ENCODE measurements at places on chromosomes 1 and 21. TPM values are rescaled to one million over a fixed set of nuclear protein-coding genes. Genes with fewer than 3 reads are reported as not detected.

DNA sequence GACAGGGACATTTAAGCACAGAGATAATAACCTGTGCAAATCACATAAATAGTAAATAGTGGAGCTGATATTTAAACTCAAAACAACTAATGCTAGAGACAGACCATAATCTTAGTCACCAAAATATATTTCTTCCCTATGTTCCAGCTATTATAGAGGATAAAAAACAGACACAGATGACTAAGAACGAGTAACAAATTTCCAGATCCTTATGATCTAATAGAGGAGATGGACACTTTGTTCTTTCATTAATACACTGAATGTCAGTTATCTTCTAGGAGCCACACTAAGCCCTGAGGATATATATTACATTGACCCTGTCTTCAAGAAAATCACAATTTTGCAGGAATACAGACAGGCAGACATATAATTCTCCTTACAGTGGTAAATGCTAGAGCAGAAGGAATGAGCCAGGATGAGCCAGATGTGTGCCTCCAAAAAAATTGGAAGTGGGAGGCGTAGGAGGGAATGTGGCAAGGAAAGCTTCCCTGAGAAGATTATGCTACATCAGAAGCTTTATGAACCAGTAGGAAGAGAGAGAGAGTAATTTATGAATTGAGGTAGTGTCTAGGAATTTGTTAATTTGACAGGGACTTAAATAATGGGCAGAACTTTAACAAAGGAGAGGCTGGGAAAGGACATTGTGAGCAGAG is 395.4 kb upstream of the BEND5 start:
- DNase-seq, result no peak

DNA sequence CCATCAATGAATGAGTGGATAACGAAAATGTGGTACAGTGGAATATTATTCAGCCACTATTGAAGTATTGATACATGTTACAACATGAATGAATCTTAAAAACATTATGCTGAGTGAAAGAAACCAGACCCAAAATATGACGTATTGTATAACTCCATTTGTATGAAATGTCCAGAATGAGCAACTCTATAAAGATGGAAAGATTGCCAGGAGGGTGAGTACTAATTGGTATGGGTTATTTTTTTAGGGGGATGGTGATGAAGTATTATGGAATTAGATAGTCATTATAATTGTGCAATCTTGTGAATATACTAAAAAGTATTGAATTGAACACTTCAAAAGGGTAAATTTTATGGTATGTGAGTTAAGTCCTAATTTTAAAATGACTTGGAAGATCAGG is 278.6 kb downstream of the SIPA1L2 start:
- DNase-seq, result no peak

- DNase-seq, result no peak
Measured at GRCh38 chr1:219529116-219529515, 83.8 kb downstream of the ZC3H11B start.

DNA sequence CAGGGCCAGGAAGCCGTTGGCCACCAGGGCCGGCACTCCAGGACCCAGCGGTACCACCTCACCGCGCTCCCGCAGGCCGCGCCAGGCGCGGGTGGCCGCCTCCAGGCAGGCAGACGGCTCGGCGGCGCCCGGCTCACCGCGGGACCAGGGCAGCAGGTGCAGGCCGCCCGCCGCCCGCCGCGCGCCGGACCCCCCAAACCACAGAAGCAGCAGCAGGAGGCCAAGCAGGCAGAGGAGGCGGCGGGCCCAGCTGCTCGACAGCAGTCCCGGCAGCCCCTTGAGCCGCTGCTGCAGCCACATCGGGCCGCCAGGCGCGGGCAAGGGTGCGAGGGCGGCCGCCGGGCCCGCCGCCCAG is 312 bp downstream of the KIAA2013 start:
- DNase-seq, result no peak

DNA sequence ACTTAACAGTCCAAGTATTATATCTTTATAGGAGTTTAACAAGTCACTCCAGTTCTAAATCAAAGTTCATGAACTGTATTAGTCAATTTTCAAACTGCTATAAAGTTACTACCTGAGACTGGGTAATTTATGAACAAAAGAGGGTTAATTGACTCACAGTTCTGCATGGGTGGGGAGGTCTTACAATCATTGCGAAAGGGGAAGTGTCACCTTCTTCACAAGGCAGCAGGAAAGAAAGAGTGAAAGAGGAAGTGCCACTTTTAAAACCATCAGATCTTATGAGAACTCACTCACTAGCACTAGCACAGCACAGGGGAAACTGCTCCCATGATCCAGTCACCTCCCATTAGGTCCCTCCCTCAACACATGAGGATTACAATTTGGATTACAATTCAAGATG is 70.0 kb downstream of the CLCA4 start:
- no peak for DNase-seq

GRCh38 chr1:225548140-225548857 is 104.6 kb downstream of the ENAH start:
- DNase-seq, result no peak

- DNase-seq, result peak; percentile 48
Measured at GRCh38 chr1:180863158-180863775, 49.4 kb upstream of the KIAA1614 start.

DNA sequence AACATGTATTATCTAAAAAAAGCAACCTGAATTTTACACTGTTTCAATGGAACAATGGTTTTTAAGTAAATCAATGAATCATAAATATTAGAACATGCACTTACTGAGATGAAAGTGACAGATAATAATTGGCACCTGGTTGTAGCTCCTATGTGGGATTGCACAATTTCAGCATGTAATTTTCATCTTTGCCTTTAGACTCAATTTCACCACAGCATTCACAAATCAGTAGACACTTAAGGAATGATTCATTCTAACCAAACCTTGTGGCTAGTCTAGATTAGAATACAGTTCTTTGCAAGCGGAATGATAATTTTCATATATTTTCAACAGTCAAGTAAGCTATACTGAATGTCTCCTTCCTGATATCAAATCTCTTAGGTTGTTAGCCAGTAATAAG is 853.4 kb downstream of the KCNT2 start:
- DNase-seq, result peak; percentile 73

DNA sequence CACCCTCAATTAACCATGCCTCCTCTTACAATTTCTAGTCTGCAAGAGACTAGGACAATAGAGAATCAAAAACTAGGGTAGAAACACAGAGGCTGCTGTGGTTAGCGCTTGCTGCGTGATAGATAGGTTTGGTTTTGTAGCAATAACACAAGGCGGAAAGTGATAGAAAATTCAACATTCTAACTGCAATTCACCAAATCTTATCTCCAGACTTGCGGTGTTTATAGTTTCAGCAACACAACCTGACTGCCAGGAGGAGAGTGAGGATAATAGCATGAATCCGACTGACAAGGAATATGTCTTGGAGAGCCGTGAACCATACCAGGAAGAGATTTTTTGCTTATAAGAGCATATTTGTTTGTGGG is 30.7 kb upstream of the IFNAR2 start:
- DNase-seq, result no peak

GRCh38 chr1:197393772-197394171 is 125.7 kb downstream of the CRB1 start:
- DNase-seq, result no peak

GRCh38 chr1:162007466-162007865 is 16.2 kb downstream of the OLFML2B start:
- DNase-seq, result no peak

DNA sequence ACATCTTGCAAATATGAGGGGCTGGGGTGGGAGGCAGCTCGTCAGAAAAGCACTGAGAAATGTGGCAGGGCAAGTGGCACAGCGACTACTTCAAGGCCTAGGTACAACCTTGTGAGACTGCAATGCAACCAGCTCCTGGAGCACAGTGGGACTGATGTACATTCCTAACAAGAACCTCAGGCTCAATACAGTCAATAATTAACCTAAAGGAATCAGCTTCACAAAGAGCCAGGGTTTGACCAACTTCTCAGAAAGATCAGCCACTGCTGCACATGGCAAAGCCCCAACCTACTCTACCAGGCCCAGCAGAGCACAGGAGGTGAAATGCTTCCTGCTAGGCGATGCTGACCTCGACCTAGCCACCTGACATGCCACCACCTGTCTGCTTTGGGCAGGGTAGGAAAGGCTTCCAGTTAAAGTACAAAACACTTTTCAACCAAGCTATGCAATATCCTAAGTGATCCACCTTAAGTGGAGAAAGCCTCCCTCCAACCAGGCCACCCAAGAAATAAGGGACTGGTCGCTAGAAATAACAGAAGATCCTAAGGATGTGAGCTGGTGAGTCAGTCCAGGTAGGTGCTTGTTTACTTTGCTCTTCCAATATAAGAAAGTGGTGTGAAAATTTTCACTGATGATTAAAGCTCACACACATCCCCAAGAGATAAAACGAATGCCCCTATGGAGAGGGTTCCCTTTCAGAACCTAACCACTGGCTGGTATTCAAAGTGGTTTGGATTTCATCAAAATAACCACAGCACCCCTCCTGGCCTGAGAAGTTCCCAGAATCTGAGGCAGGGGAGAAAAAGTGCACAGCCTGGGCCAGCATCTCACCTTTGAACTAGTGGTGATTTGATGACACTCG is 2.1 kb downstream of the RIPK4 start:
- peak; percentile 45 for DNase-seq

DNA sequence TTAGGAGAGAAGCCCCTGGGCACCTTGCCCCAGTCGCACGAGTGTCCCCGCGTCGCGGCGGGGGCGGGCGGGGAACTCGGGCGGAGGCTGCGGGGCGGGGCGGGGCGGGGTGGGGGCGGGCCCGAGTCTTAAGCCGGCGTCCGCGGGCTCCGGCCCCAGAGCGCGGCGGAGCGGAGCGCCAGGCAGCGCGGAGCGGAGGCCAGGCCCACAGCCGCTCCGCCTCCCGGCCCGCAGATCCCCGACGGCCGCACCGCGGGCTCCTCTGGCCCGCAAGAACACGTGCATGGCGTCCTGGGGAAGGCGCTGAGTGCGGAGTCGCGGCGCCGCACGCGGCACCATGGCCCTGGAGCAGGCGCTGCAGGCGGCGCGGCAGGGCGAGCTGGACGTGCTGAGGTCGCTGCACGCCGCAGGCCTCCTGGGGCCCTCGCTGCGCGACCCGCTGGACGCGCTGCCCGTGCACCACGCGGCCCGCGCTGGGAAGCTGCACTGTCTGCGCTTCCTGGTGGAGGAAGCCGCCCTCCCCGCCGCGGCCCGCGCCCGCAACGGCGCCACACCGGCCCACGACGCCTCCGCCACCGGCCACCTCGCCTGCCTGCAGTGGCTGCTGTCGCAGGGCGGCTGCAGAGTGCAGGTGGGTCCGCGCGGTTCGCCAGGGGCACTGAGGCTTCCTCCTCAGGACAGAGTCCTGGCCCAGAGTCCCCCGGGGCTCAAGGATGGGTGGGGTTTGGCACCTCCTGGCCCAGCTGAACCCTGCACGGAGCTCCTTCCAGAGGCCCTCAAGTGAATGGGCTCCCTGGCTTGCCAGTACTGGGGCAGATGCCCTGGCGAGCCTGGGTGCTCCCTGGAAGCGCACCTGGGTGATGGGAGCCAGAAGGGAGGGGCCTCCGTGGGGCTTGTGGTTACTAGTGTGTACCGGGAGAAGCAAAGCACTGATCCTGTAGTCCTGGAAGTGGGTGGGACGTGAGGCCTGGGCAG is at the start of gene ESPN:
Gene ESPN (plus strand): TSS at position 158 of the 975 bp plus-strand sequence. CDS start 180 bp downstream, at position 338.
- DNase-seq, result no peak

GRCh38 chr21:28705616-28706015 is 287.1 kb downstream of the LTN1 start:
- DNase-seq, result no peak

GRCh38 chr1:205248793-205249601 is 21.3 kb downstream of the TMCC2 start:
- no peak for DNase-seq

DNA sequence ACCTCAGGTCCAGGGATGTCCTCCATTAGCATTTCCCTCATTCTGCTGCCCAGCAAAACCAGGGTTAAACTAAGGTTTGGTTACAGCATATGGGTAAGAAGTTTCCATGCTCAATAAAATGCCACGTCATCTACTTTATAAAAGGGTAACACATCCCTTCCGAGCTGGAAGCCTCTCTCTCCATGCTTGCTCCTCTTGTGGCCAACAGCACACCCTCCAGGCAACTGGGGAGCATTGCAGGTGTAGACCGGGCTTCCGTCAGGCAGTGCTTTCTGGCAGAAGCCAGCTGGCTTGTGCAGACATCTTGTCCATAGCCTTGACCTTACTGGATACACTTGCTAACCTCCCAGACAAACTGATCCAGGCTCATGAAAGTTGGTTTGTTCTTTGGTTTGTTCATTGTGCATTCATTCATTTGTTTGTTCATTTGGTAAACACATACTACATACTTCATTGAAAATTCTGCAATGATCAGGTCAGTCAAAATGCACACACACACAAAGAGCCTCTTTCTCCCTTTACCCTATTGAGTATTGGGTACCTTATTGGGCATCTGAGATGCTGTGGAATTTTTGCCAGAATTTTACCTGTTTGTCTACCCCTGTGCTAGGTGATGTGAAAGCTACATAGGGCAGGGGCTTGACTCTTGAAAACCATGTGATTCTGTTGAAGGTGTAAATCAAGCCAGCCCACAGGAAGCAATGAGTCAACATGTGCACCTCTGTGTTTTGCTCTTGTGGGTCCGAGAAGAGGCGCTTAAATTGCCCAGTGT is 422.8 kb downstream of the CAMTA1 start:
- DNase-seq, result peak; percentile 68

DNA sequence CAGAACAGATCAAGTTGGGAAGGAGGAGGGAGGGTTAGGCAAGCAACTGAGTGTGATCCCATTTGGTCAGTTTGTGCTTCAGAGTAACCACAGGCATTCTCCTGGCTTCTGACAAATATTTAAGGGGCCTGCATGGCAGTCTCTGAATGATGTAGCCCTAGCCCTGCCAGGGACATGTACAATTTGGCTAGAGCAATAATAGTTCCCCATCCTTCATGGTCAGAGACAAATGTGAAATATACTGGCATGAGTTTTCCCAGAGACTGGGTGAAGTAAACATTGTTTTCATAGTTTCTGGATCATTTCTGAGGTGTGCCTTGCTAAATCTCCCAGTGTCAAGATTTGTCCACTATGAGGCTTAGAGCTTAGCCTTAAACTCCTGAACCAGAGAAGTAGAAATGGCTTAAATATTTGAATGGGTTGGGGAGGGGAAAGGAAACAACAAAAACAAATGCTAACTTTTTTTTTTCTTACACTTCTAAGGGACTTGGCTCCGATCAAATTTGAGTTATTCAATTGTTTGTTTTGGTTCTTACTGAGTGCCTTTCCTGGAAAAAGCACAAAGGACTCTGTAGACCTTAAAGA is 42.0 kb upstream of the UBE2U start:
- DNase-seq, result no peak

Gene DNM3
- 2.1 TPM for total RNA-seq

Gene PLXNA2
- total RNA-seq, result 20.6 TPM

Gene PBX1
- total RNA-seq, result 3.3 TPM

Gene HES2
- total RNA-seq, result 33.0 TPM

Gene MROH9
- total RNA-seq, result not detected

Gene LY9
- not detected for total RNA-seq

Gene ACTRT2
- not detected for total RNA-seq

Gene PDC
- total RNA-seq, result not detected

Gene PRKAA2
- total RNA-seq, result 0.18 TPM
